ENCODE measurements at places on chromosomes 2 and 18. TPM values are rescaled to one million over a fixed set of nuclear protein-coding genes. Genes with fewer than 3 reads are reported as not detected.
A peak's percentile ranks its signal among the peaks of the same experiment; 100 is the strongest.

- DNase-seq, result peak; percentile 98
Observed at GRCh38 chr2:10447895-10448575, at the start of gene ODC1. Gene ODC1 (minus strand): TSS chr2:10448327. CDS start chr2:10445032, 3,295 bp downstream.

DNA sequence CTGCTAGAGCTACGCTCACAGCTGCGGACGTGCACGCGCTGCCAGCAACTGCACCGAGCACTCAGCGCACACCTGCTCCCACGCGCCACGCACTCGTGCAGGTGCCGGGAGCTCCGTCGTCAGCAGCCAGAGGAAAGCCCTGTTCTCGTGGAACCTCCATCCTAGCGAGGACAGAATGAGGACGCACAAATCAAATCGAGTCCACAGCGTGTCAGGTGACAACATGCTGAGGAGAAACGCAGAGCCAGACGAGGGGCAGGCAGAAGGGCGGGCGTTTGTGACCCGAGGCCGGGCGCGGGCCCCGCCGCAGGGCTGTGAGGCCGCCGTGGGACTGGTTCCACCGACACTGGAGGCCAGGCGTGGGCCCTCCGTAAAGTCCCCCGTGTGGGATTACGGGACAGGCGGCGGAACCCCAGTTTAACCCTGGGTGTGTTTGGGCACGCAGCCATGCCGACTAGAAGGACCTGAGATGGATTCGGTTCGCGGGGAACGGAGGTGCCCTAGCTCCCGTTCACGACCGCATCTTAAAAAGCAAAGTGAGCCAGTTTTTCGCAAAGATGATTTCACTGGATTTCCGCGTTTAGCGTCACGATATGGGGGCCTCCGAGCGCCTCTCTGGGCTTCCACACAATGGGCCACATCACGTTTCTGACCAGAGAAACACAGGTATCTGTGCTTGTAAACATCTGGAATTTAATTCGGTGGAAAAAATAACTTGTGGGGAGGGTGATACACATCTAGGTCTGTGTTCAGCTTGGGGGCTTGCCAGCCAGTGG lies 26.9 kb upstream of the ALKAL2 start:
- DNase-seq, result peak; percentile 79

- DNase-seq, result no peak
Observed at GRCh38 chr2:203993011-203993410, 56.4 kb downstream of the ICOS start.

DNA sequence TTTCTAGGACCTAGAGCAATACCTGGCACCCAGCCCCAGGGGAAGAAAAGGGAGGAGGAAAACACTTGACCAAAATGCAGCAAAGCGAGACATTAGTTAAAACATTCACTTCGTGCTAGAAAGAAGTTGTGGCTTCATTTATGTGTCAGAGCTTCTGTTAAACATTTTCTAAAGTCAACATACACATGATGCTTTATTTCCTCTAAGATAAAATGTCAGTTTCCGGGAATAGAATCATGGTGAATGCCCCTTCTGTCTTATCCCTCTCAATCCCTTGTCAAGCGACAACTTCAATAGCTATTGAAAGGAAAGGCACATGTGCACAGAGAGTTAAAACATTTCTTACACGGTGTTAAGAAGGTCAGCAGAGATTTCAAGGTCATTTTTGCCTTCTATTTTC lies 404.6 kb upstream of the CWC22 start:
- no peak for DNase-seq

DNA sequence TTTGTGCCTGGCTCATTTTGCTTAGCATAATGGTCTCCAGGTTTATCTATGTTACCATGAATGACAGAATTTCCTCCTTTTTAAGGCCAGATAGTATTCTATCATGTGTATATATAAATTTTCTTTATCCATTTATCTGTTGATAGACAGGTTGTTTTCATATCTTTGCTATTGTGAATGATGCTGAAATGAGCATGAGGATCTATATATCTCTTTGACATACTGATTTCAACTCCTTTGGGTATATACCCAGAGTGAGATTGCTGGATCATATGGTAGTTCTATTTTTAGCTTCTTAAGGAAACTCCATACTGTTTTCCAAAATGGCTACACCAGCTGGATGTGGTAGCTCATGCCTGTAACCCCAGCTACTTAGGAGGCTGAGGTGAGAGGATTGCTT lies 86.4 kb upstream of the LTBP1 start:
- no peak for DNase-seq

DNA sequence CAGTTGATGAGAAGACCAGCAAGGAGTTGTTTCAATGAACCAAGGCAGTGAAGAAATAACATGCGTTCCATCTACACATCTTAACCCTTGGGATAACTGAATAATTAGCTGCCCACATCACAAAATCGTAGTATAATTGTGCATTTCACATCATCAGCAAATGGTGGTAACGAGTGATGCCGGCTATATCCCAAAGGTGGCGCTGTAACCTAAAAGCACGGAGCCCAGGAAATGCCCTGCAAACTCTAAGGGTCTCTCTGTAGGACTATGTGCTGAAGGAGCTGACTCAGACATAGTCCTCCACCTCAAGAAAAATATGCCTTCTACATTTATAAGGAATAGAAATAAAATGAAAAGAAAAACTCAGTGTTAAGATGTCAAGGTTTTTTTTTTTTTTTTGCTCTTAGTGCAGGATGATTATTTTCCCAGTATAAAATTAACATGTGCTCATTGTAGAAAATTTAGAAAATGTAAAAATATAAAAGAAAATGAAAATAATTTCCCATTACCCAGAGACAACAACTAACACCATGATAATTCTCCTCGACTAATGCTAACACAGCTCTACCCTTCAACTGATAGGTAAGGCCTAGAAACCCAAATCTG lies 23.1 kb upstream of the DSG3 start:
- no peak for DNase-seq

- peak; percentile 86 for DNase-seq
Observed at GRCh38 chr2:238730001-238730669, 117.8 kb upstream of the TWIST2 start.

DNA sequence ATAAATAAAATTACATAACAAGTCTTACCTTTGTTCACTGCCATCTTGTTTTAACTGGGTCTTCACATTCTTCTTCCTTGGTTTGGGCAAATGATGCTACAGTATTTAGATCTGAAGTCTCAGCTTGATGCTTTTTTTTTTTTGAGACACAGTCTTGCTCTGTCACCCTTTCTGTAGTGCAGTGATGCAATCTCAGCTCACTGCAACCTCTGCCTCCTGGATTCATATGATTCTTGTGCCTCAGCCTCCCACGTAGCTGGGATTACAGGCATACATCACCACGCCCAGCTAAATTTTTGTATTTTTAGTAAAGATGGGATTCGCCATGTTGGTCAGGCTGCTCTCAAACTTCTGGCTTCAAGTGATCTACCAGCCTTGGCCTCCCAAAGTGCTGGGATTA lies 53.2 kb upstream of the MAT2A start:
- no peak for DNase-seq

DNA sequence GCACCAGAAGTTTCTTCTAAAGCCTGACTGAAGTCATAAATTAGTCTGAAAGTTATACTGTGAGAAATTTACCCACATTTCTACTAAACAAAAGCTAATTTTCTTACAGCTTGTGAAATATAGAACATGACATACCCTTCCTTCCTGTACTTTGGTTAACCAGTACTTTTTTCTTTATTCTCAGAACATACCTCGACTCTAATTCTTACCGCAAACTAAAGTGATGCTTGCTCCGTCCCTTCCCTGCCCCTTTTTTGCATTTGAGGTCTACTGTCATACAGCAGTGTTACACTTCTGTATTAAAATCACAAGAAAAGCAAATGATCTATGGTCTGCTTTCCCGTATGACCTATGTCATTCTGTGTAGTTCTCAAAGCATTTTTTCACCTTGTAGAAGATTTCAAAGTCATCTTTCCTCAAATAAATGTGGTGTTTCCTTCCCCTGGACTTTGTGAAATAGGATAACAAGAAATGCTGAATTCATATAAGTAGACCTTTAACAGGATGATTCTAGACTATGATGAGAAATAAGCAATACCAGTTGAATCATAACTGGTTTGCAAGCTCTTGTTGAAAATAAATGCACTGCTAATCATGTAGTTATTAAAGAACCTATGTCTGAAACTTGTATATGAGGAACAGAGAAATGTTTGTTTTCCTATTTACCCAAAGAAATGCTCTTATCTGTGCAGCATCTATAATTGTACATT lies 30.4 kb downstream of the CYTIP start:
- no peak for DNase-seq

GRCh38 chr2:71125506-71126294 lies 4.3 kb downstream of the MCEE start:
- DNase-seq, result no peak

DNA sequence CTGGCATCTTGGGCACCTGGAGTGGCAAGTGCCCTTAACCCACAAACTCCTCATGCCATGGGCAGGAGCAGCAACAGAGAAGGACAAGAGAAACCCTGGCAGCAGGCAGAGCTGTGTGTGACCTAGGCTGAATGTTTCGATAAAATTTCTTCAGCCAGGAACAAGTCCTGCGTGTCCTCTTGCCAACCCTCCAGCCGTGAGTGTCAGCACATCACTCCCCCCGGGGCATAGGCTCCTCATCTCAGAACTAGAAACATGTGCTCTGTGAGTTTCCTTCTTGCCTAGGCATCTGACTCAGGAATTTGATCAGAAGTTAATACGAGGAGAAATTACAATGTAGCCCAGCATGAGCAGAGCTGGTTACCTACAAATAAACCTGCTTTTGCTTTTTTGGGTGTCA lies 2.2 kb downstream of the ABCG8 start:
- DNase-seq, result no peak

GRCh38 chr2:144554492-144555210 lies 34.7 kb upstream of the ZEB2 start:
- no peak for DNase-seq

- DNase-seq, result no peak
Observed at GRCh38 chr2:177929662-177930522, 142.7 kb downstream of the PDE11A start.

DNA sequence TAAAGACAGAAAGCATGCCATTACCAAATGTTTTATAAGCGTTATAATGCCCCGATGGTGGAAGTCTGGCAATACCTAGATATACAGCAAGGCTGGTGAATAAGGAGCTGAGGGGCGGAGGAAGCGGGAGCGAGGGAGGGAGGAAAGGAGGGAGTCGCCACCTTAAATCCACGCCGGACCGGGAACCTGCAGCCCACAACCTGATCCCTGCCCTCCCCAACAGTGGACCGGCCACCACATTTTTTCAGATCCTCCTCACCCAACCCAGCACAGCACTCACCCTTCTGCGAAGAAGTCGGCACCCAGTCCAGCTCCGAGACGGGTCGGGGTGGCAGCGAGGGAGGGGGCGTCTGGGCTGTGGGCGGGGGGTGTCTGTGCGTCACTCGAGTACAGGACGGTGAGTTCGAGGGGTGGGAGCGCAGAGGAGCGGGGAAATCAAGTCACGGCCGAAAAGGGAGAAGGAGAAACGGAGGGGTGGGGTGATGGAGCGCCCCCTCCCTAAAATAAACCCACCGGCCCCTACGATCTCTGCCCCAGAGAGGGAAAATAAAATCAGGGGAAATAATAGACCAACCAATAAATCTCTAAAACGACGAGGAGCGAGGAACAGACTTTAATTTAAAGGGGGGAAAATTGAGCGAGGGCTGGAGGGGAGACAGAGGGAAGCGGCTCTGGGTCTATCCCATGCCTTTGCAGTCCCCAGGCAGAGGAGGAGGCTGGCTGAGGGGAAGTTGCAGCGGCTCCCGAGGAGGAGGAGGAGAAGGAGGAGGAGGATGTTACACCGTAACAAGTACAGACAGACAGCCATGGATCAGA lies 96.5 kb upstream of the SERTAD2 start:
- DNase-seq, result no peak

GRCh38 chr18:75209129-75209950 lies at the start of gene PTGR3:
Gene PTGR3 (minus strand): TSS chr18:75209139. CDS start chr18:75209058, 81 bp downstream.
- peak; percentile 94 for DNase-seq

GRCh38 chr2:207533461-207534008 lies 3.8 kb downstream of the CREB1 start:
- no peak for DNase-seq

- no peak for DNase-seq
Observed at GRCh38 chr2:188628989-188629752, 337.5 kb downstream of the GULP1 start.

GRCh38 chr2:168340931-168341330 lies 93.5 kb upstream of the STK39 start:
- no peak for DNase-seq

DNA sequence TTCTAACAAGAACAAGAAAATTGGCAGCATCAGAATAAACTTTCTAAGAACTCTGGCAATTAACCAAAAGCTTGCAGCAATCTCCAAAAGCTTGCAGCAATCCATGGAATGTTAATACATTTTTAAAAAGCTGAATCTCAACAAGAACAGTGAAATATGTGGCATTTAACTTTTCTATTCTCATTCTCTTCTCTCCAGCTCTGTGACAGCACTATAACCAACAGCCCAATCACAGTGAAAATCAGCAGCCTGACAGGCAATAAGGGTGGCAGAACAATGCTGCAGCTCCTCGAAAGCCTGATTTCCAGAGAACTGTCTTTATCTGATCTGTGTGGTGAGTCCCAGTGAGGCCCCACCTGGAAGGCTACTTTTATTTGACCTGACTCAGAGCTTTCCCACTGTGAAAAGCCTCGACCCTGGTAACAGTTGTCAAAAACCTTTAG lies 60.0 kb downstream of the TMEM131 start:
- DNase-seq, result no peak

DNA sequence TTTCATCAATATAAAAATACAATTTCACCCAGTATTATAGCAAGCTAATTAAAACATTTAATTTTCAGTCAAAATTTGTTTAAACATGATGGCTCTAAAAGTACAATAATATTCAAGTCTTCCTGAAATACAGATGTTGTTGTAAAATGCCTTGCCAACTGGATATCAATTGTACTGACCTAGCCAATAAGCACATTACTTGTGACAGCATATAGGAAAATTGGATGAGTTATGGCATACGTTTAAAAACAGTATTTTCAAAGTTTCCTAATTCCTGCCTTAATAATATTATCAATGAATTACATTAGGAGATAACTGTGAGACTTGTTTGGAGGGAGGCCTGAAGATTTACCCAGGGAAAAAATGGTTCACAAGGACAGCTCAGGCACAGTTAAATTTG lies 336.9 kb upstream of the CDH20 start:
- no peak for DNase-seq

DNA sequence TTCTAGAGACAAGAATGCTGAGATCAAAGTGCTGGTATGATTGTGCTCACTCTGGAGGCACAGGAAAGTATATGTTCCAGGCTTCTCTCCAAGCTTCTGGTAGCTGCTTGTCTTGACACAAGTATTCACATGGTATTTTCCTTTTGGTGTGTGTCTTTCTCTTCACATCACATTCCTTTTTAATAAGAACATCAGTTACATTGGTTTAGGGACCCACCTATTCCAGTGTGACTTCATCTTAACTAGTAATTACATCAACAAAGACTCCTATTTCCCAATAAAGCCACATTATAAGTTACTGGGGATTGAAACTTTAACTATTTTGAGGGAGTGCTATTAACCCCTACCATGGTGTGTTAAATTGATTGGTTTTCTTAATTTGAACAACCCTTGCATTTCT lies 119.1 kb downstream of the FSIP2 start:
- DNase-seq, result no peak

Gene RPRM
- 5.9 TPM for total RNA-seq

Gene PCARE
- total RNA-seq, result not detected

Gene DNAH6
- total RNA-seq, result 0.33 TPM

Gene SLC25A12
- 64.4 TPM for total RNA-seq

Gene FBXO36
- 1.6 TPM for total RNA-seq

Gene CTAGE1
- total RNA-seq, result not detected

Gene FANCL
- total RNA-seq, result 12.3 TPM

Gene SLC11A1
- total RNA-seq, result 5.6 TPM

Gene RMC1
- total RNA-seq, result 31.6 TPM

Gene ST8SIA5
- 0.06 TPM for total RNA-seq

Measured in esophagus muscularis mucosa (tissue), 4 donors.